ENCODE measurements at places on chromosomes 5 and 9.

GRCh38 chr9:107838766-107839165 lies 349.2 kb upstream of the KLF4 start:
- no peak for DNase-seq

GRCh38 chr5:173665326-173665725 lies 48.9 kb upstream of the BOD1 start:
- no peak for DNase-seq

DNA sequence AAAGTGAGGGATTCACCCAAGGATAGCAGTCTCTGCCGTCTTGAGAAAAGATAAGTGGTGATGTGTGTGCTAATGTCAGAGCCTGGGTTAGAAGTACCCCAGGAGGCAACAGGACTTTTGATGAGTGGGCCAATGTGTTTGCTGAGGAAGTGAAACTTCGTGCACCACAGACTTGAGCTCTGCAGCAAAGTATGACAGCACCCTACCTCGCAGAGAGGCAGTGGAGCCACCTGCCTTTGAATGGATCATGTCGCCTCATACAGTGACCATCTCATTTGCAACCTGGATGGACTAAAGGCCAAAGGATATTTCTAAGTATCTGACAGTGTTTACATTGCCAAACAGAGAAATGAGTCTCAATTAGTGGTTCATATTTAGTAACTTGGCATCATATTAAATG lies 593.9 kb upstream of the GRAMD2B start:
- no peak for DNase-seq

GRCh38 chr5:179326122-179326927 lies 18.9 kb downstream of the ADAMTS2 start:
- no peak for DNase-seq

- DNase-seq: no peak
Measured at GRCh38 chr9:99475401-99476065, 253.5 kb downstream of the SEC61B start.

DNA sequence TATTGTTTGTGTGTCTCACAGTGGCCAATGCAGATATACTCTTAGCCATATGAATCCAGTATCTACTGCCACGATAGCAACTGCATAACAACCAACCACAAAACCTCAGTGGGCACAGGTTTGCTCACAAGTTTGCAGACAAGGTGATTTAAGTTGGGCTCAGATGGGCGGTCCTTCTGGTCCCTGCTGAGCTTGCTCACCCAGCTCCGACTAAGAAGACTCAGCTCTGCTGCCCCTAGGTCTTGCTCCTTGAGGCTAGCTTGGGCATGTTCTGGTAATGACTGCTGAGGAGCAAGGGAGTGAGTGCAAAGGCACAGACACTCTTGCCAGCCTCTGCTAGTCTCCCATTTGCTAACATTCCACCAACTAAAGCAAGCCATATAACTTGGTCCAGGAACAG lies 52.6 kb downstream of the MTX3 start:
- no peak for DNase-seq

DNA sequence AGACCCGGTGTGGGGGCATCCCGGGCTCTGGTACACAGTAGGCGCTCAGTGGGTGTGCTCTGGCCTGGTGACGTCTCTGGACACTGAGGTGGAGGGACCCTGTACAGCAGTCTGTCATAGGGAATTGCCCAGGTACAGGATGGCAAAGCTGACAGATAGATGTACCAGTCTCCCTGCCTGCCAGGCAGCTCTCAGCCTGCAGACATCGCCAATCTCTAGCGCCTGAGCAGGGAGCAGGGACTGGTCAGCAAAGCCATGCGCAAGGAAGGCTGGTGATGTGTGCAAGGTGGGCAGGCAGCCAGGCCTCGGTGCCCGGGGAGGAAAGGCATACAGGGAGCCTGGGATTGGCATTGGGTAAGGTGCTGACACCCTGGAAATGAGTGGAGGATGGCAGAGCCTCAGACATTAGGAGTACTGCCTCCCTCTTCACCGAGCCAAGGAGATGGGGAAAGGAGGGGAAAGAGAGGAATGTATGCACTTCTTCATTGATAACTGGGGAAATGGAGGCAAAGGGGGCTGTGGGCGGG lies 33.9 kb upstream of the BRD3 start:
- no peak for DNase-seq

GRCh38 chr9:105679257-105680022 lies 14.9 kb upstream of the TMEM38B start:
- no peak for DNase-seq

- DNase-seq: no peak
Measured at GRCh38 chr5:78293851-78294247, 649 bp downstream of the AP3B1 start.

GRCh38 chr5:37029436-37029835 lies 152.9 kb downstream of the NIPBL start:
- no peak for DNase-seq

- DNase-seq: no peak
Measured at GRCh38 chr9:129343424-129344375, 165.6 kb upstream of the IER5L start.

- DNase-seq: no peak
Measured at GRCh38 chr9:93959739-93960154, 4.6 kb upstream of the BARX1 start.

DNA sequence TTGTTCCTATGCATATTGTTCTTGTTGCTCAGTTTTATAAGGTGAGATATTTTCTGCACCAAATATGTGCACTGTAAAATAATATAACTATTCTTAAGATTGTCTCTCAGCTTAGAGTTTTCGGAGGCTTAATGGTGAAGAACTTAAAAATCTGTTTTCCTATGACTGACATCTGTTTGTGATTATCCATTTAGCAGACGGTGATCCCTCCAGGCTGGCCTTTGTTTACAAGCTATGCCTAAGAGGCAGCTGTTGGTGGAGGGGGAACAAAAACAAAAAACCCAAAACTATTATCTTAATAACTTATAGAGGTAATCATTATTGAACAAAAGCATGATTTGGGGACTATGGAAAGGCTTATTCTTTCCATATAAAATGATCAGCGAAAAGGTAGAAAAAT lies 658 bp downstream of the PDCD1LG2 start:
- no peak for DNase-seq

Measured in activated T-cell treated with anti-CD3 and anti-CD28 coated beads for 1 hour (primary cell).